ENCODE measurements at places on chromosomes 1 and 21.

GRCh38 chr1:192435704-192436103, 118.9 kb downstream of the RGS21 start:
- H3K36me3 ChIP-seq, result no peaks in the 10 kb centered on the region
- H3K4me3 ChIP-seq, result no peak overlapping the region
- DNase-seq, result no peak
- no peak overlapping the region for H3K27ac ChIP-seq

DNA sequence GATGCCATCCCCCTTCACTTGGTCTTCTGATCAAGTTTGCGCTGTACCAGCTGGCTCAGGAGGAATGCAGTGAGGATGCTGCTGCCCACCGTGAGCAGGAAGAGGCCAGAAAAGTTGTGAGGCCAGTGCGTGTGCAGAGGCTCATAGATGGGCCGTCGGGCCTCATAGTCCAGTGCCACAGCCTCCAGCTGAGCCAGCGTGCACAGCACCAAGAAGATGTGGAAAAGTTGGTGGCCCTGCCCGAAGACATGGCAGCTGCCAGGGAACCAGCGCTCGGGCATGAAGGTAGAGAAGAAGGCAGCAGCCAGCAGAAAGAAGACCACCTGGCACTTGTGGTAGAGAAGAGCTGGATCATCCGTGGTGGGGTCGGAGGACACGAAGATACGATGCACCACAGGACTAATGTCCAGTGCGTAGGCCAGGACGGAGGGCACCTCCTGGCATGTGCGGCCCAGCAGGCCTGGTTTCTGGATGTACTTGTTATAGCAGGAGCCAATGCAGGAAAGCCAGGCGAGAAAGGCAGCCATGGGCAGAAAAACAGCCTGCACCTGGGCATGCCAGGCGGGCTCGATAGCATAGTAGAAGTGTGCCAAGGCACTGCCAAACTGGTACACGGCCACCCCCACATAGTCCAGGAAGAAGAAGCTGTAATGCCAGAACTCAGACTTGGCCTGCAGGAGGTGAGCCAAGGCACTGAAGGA, 3.7 kb upstream of the AUNIP start:
- H3K27ac ChIP-seq, result no peak overlapping the region

DNA sequence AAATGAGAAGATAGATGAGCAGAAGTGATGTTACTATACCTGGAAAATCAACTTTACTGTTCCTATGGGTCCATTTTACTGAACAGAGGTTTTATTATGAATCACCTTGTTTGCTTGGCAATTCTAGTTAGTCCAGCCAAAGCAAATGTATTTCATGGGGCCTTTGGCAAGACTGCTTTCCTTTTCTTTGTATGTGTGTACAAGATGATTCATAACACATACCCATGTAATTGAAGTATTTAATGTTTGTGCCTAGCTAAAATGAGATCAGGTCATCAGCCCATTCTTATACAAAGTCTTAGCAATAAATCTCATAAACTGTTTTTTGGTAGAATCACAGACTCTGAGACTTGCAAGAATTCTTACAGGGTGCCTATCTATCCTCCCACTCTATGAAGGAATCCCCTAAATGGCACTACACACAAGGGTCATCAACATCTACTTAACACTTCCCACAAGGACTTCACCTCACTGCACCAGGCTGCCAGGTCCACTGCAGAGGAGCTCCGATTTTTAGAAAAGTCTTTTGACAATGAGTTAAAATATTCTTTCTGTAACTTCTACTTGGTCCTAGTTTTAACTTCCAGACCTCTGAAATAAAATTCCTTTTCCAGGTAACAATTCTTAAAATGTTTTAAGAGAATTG, 58.5 kb downstream of the LPAR3 start:
- no peak overlapping the region for H3K4me3 ChIP-seq
- H3K27me3 ChIP-seq, result no peaks in the 10 kb centered on the region
- no peaks in the 10 kb centered on the region for H3K36me3 ChIP-seq
- H3K4me1 ChIP-seq, result no peaks in the 10 kb centered on the region
- no peak overlapping the region for H3K27ac ChIP-seq

DNA sequence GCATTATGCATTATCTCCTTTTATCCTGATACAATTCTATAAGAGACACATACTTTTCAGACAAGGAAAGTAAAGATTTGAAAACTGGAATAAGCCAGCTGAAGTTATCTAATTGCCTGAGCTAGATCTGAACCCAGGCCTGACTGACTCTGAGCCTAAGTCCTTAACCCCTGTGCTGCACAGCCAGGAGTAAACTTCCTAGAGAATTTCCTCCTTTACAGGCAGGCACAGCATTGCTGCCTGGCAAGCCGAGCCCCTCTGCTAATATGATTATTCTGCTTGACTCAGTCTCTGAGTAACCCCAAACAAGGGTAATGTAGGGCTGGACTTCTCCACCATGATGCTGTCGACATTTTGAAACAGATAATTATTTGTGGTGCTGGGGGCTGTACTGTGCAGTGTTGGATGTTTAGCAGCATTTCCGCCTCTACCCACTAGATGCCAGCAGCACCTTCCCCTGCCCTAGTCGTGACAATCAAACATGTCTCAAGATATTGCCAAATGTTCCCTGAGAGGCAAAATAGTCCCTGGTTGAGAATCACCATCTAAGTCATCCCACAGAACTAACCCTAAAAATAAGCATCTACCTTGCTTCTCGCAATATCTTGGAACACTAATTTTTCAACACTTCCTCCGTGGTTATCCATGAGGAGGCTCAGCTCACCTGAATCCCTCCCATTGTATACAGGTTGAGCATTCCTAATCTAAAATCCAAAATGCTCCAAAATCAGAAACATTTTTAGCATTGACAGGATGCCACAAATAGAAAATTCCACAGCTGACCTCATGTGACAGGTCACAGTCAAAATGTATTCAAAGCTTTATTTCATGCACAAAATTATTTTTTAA, 18.5 kb downstream of the CAMK1G start:
- DNase-seq, result no peak
- no peak overlapping the region for H3K27ac ChIP-seq
- H3K4me3 ChIP-seq, result no peak overlapping the region
- no peaks in the 10 kb centered on the region for H3K36me3 ChIP-seq
- H3K4me1 ChIP-seq, result no peaks in the 10 kb centered on the region

DNA sequence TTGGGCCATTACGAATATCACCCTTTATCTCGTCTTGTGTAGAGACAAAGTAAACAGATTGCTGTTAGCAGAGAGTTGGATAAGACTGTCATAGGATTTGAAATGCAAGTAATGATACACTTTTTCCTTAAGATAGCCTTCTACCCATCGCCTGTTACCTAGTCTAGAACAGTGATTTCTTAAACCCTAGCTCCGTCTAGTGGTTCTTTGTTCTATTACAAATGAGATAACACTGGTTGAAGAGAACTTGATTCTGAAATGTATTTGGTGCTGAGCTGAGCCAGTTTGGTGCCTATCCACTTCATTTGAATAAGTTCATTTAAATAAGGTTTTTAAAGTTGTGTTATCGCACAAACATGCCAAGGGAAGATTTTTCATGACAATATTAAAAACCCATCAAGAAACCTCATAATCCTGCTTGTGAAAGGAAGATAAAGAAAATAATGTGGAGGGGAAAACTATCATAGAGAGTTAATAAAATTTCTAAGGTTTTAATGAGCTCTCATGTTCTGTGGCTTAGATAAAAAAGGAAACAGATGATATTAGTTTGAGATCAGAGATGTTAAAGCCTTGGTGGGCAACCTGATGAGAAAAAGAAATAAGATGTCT, 1.5 kb upstream of the KCNH1 start:
- H3K27me3 ChIP-seq, result peaks cover 41% of the 10 kb centered on the region
- DNase-seq, result no peak
- no peak overlapping the region for H3K27ac ChIP-seq
- H3K4me1 ChIP-seq, result peaks cover 8% of the 10 kb centered on the region

DNA sequence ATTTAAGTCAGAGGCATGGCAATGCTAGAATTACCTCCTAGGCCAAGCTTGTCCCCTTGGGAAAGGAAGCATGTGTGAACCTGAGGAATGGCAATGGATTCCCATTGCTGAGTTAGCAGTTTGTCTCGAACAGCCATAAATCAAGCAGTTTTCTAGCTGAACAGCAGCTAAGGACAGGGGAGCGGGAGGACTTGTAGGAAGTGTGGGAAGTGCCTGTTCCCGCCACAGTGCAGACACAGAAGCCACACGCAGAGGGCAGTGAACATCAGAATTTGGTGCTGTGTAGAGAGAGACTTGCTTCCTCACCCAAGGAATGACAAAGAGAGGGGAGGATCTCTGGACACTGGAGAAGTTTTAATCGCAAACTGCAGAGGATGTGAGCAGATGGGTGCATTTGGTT, 3.8 kb downstream of the PHGDH start:
- H3K36me3 ChIP-seq, result no peaks in the 10 kb centered on the region
- H3K4me1 ChIP-seq, result peaks cover 19% of the 10 kb centered on the region
- DNase-seq, result no peak

DNA sequence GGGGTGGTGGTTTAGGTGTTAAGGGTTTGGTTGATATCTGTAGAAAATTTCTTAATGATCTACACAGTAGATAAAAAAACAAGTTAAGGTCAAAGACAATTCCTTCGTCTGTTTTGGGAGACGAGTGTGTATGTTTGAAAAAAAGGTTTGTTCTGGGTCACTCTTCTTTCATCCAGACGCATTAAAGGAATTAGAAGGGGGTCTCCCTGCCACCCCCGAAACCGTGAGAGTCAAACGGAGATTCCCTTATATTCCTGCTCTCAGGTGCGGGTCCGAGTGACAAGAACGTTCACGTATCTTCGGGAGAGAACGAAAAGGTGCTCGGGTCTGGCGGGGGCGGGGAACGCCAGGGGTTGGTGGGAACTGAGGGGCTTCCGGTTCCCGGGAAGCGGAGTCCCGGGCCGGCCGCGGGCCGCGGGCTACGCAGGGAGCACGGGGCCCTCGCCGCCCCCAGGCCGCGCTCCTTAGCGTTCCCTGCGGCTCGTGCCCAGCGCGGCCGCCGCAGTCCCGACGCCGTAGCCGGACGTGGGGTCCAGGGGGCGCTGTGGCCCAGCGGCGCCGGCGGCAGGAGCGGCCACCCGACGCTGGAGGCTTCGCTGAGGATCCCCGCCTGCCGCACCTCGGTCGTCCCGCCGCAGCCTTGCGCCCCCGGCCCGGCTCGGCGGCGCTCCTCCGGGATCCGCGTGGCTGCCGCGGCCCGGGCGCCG, at the start of gene ZFYVE9:
Gene ZFYVE9, plus strand, starts transcription at position 577 of the 707 bp plus-strand sequence. CDS start 91,118 bp downstream, outside the sequence.
- no peaks in the 10 kb centered on the region for H3K36me3 ChIP-seq
- H3K27ac ChIP-seq, result peak within 1 kb of the TSS; percentile 94
- peaks cover 33% of the 10 kb centered on the region for H3K4me1 ChIP-seq
- no peaks in the 10 kb centered on the region for H3K27me3 ChIP-seq
- peak; percentile 81 for DNase-seq
- H3K4me3 ChIP-seq, result peak within 1 kb of the TSS; percentile 88

DNA sequence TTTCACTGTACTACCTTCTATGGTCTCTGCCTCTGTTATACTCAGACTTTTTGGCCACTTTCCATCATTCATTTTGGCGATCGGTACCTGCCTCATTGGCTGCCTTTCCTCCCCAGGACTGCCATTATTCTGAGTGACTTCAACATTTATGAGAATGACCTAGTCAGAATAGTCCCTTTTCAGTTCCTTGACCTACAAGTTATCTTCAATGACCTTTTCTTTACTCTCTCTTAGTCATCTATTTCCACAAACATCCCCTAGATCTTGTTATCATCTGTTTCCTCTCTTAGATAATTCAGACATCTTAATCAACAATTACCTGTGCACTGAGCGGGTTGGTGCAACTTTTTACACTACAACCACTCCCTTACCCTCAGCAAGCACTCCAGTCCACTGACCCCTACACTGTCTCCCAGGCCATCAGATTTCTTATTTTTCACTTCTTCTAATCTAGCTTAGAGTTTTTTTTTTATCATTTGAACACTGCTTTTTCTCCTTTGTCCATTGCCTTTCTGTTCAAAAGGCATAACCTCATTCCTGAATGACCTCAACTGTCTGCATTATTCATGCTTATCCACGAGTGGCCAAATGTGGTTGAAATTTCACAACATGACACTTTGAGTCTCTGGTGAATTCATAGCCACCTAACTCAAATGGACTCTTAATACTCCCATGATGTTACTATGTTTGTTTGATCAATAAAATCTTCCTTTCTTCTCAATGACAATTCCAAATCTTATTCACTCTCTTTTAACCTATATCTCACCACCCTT, 112.7 kb downstream of the HMCN1 start:
- H3K4me3 ChIP-seq, result no peak overlapping the region
- no peaks in the 10 kb centered on the region for H3K27me3 ChIP-seq
- no peak for DNase-seq
- no peaks in the 10 kb centered on the region for H3K4me1 ChIP-seq

DNA sequence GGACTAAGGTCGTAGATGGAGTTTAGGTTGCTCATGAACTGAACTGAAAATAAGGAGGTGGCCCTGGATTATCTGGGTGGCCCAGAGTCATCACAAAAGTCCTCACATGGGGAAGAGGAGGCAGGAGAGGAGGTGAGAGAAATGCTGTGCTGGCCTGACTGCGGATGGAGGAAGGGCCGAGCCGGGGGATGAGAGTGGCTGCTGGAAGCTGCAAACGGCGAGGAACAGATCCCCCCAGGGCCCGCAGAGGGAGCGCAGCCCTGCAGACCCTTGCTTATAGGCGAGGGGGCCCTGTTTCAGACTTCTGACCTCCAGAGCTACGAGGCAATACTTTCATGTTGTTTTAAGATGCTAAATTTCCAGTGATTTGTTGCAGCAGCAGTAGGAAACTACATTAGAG, 102.7 kb upstream of the C1orf174 start:
- H3K36me3 ChIP-seq, result no peaks in the 10 kb centered on the region
- H3K27me3 ChIP-seq, result peaks cover 28% of the 10 kb centered on the region
- no peak overlapping the region for H3K4me3 ChIP-seq
- H3K27ac ChIP-seq, result no peak overlapping the region
- no peaks in the 10 kb centered on the region for H3K4me1 ChIP-seq
- DNase-seq, result no peak

- no peaks in the 10 kb centered on the region for H3K36me3 ChIP-seq
- peaks cover under 1% of the 10 kb centered on the region for H3K27me3 ChIP-seq
- no peak for DNase-seq
- H3K4me3 ChIP-seq, result no peak overlapping the region
Observed at GRCh38 chr1:54614563-54614962, 8.8 kb downstream of the FAM151A start.

All from lower lobe of right lung (tissue), 2 donors.